Hematopoietic multipotent progenitor cell treated with erythropoietin and hydrocortisone succinate and interleukin-3 and kit ligand, for 8 days (in vitro differentiated cells): ENCODE measurements at places on chromosomes 7 and 10.

DNA sequence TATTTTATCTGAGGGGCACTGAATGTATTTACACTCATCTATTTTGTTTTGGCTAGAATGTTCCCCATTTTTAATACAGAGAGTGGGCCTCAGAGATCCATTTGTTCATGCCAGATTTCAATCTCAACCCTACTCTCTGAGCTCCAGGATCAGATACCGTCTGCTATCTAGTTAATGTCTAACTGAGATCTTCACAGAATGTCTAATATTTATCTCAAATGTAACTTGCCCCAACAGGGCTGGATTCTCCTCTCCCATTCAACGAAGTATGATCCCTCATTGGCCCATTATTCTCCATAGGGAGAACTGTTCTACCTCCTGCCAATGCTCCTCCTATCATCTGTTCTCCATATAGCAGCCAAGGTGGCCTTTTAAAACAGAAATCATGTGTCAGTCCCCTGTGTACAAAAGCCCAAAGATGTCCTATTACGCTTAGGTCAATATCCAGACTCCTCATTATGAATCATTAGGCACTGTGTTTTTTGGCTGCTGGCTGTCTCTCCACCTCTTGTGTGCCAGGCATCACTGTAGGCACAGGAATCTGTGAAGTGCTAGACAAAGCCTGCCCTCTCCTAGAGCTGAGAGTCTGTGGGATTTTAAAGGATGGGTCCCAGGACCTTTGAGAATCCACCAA lies 169.3 kb upstream of the AGK start:
- DNase-seq: no peak

DNA sequence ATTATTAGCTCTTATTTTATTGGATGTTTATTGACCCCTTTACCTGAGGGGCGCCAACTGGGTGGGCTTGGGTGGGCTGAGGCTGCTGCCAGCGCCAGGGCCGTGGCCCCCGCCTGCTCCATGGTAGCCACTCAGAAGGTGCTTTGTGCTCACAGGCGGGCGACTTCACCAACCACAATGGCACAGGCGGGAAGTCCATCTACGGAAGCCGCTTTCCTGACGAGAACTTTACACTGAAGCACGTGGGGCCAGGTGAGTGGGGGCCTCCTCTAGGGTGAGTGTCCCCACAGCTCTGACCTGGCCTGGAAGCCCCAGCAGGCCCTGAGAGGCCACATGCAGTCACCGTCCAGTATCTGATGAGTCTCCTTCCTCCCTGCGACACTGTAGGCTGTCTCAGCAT lies 4.1 kb downstream of the PPIF start:
- no peak for DNase-seq

- DNase-seq: no peak
Measured at GRCh38 chr7:50821457-50822008, 38.8 kb upstream of the GRB10 start.

GRCh38 chr10:117223693-117224430 lies 17.1 kb upstream of the SLC18A2 start:
- DNase-seq: no peak

- no peak for DNase-seq
Measured at GRCh38 chr7:105454921-105455320, 66.2 kb upstream of the SRPK2 start.

GRCh38 chr7:38773430-38773829 lies 135.6 kb downstream of the VPS41 start:
- DNase-seq: no peak
